AG04449 (cell line): ENCODE measurements at places on chromosomes 16 and 17.

GRCh38 chr17:11840831-11841230 is 156.4 kb downstream of the ZNF18 start:
- DNase-seq, result no peak

GRCh38 chr17:36507266-36507665 is 20.8 kb downstream of the ZNHIT3 start:
- DNase-seq, result no peak

DNA sequence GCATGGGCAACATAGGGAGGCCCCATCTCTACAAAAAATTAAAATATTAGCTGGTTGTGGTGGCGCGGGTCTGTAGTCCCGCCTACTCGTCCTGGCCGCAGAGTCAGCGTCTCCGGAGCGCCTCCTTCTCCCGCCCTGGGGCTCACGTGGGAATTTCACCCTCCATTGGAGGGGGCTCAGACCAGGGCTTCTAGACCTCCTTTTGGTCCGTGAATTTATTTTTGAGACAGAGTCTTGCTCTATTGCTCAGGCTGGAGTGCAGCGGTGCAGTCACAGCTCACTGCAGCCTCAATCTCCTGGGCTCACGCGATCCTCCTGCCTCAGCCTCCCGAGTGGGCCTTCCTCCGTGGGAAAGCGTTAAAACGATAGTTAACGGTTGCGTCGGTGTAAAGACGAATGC is 394 bp upstream of the NME4 start:
- no peak for DNase-seq

DNA sequence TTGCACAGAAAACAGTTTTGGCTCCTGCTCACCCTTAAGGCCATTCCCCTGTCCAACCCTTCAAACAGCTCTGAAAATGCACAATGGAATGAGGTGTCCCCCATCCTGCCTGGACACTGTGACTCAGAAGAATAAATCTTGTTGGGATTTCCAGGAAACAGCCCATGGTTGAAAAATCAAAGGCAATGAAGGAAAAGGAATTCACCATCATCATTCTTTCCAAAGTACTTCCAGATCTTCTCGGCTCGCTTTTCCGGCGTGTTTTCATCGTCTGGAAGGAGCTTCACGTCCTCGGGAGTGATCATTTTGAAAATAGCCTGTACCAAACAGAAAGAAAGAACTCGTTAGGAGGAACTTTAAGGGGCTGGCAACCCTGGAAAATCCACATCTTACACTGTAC is 4.3 kb downstream of the RCVRN start:
- no peak for DNase-seq

DNA sequence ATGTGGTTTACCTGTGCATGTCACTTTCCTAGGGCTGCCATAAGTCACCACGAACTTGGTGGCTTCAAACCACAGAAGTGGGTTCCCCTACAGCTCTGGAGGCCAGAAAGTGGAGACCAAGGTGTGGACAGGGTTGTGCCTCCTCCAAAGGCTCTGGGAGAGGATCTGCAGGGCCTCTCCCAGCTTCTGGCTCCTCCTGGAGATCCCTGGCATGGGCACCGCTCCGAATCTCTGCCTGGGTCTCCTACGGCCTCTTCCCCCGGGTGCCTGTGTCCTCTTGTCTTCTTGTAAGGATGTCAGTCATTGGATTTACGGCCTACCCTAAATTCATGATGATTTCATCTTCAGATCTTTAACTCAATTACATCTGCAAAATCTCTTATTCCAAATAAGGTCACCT is 2.5 kb upstream of the SRRM2 start:
- no peak for DNase-seq

DNA sequence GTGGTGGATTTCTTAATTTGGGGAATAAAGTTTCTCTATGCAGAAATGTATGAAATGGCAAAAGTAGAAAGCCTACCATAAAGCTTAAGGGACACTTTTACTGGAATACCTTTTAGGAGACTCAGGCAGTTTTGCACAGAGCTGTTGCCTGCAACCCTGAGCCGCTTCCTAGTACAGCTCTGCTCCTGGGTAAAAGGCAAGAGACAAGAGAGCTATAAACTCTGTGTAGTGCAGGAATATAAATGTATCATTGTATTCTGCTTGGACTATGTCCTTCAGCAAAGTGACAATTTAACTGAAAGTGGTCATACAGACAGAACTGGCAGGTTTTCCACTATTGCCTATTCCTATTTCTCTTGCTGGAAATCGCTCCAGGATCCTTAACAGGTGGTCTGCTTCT is 65.3 kb upstream of the MYOCD start:
- DNase-seq, result no peak
